NCI-H2107 (cell line): ENCODE measurements at places on chromosomes 1 and 21.
A peak's percentile ranks its signal among the peaks of the same experiment; 100 is the strongest.

DNA sequence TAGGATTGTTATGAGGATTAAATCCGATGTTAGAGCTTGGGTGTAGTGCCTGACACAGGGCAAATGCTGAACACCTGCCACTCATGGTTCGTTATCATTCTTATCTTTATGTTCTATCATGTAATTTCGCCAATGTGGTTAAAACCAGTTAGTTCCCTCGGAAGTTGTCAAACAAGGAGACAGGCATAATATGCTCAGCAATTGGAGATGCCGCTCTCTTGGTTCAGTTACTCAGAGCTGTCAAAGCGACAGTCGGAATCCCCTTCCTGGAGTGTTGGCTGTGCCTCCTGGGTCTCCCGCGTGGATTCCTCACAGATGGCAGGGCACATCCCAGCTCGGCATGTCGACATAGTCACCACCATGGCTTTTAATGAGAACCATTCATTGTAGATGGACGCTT, 192.2 kb downstream of the ROR1 start:
- DNase-seq = no peak

- DNase-seq = peak; percentile 27
Measured at GRCh38 chr1:177568622-177569021, 397.9 kb downstream of the BRINP2 start.

DNA sequence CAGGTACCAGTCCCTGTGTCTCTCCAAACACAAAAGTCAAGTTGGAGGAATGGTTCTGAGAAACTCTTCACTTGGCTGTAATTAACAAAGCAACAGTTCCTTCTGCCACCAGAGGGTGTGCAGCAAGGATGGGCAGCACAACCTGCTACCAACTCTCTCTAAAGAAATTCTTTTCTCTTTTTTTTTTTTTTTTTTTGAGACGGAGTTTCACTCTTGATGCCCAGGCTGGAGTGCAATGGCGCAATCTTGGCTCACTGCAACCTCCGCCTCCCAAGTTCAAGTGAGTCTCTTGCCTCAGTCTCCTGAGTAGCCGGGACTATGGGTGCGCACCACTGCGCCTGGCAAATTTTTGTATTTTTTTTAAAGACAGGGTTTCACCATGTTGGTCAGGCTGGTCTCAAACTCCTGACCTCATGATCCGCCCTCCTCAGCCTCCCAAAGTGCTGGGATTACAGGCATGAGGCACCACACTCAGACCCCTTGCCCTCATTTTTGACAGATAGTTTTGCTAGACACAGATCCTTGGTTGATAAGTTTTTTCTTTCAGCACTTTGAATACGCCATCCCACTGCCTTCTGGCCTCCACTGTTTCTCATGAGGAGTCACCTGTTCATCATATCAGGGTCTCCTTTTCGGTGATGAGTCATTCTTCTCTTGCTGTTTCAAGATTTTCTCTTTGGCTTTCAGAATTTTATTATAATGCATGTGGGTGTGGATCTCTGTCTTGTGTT, 12.1 kb upstream of the DEGS1 start:
- no peak for DNase-seq

GRCh38 chr1:146035048-146035423, 13.5 kb upstream of the HJV start:
- no peak for DNase-seq

DNA sequence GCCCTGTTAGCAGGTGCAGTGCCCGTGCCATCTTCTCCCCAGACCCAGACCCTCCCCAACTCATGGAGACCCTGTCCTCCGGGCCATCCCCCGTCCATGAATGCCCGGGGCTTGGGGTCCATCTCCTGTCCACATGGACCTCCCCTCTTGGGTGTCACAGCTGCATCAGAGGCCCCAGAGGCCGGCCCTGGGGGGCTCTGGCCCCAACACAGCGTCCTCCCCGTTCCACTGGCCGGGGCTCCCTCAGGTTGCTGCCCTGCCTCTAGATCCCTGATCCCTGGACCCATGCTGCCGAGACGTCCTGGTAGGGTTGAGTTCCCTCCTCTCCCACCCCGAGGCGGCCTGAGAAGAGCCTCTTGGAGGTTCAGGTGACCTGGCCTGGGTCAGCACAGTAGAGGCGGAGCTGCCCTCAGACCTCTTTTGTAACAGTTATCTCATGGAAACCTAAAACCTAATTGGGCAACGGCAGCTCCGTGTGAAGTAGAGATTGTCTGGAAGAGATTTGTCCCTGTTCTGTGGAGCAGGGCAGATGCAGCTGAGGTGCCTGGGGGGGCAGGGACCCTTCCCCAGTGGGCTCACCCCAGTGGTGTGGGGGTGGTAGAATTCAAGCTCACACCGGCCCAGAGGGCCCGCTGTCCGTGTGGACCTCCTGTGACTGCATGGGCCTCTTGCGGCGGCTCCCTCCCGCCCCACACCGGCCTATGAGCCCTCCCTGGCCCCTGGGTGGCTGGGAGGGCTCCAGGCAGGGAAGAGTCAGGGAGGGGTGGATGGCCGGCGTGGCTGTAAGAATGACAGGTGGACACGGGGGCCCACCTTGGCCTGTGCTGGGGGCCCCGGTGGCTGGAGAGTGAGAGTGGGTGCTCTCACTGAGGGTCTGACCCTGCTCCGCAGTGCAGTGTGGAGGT, 56.1 kb downstream of the SKI start:
- no peak for DNase-seq

DNA sequence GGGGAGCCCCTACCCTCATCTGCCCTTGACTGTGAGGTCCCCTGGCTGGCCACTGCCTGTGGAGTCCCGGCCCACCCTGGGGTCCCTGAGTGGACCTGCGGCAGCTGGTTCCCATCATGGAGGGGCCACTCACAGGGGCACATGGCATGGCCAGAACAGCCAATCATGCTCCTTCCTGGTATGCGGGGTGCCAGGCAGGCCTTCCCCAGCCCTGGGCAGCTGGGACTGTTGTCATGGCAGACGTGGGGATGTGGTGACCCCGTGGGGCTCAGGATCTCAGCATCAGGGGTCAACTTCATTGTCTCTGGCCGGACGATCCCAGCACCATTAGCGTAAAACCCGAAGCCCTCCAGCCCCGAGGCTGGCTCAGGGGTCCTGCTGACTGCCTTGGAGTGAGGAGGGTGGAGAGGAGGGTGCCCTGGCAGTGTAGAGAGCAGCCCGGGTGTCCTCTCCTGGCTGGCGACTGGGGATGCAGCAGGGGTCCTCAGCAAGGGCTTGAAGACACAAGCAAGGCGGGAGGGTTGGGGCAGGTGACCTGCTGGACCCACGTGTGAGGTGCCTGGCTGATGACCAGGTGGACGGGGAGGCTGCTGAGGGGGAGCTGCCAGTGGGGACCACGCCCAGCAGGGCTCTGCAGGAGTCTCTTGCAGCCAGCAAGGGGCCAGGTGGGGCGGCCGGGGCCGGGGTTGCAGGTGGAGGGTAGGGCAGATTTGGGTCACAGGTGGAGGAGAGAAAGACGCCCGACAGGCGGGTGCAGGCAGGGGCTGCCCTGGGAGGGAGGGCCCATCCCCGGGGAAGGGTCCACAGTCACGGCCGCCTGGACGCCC, 45.1 kb downstream of the TRIM11 start:
- no peak for DNase-seq

GRCh38 chr1:172776071-172776470, 117.2 kb downstream of the FASLG start:
- DNase-seq = no peak
